NCI-H748 treated with DMSO at 0.1 percent for 48 hours (cell line): ENCODE measurements at places on chromosomes 16 and 17.

DNA sequence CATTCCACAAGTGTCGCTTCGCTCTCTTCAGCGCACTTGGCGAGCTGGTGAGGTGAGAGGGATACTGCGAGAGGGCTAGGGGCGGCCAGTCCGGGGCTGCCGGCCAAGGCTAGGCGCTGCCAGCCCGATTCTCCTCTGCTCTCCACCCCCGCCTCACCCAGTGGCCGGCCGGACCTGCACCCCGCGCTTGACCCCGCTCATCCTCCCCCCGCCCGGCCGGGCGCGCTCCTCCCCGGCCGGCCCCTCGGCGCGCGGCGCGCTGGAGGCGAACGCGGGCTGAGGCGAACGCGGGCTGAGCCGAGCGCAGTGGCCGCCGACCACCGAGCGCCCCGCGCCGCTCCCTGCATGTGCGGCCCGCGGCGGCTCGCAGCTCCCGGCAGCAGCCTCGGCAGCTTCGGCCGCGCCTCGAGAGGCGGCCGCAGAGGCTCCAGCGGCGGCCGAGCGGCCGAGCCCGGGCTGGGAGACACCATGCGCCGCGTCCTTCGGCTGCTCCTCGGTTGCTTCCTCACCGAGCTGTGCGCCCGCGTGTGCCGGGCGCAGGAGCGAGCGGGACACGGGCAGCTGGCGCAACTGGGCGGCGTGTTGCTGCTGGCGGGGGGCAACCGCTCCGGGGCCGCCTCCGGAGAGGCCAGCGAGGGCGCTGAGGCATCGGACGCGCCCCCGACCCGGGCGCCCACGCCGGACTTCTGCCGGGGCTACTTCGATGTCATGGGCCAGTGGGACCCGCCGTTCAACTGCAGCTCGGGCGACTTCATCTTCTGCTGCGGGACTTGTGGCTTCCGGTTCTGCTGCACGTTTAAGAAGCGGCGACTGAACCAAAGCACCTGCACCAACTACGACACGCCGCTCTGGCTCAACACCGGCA, at the start of gene SHISA9:
TSS of gene SHISA9 (plus strand) at position 2 of the 865 bp plus-strand sequence.
- DNase-seq = no peak

DNA sequence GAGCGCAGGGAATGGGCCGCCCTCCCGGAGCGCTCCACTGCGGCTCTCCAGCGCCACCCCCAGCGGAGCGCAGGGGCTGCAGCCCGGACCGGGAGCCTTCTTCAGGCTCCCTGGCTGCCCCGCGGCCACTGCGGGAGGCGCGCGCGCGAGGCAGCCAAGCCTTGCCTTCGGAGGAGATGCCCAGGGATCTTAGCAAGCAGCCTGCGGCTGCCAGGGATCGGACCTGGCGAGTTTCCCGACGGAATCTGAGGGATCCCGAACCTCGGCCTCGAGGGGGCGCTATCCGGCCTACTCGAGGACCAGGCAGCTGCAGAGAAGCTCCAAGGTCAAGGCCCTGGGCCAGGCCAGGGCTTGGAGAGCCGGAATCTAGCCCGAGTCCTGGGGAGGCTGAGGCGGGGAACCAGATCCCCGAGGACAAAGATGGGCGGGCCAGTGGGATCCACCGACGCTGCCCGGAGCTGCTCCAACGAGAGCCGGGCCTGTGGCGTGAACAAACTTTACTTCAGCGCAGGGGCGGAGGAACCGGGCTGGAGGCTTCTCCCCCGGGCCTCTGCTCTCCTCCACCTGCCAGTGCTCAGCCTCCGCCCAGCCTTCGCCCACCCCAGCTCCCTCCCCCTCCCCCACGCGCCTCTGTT, at the start of gene IRX6:
TSS of gene IRX6 (plus strand) at position 567 of the 635 bp plus-strand sequence. CDS start 889 bp downstream, outside the sequence.
- no peak for DNase-seq

DNA sequence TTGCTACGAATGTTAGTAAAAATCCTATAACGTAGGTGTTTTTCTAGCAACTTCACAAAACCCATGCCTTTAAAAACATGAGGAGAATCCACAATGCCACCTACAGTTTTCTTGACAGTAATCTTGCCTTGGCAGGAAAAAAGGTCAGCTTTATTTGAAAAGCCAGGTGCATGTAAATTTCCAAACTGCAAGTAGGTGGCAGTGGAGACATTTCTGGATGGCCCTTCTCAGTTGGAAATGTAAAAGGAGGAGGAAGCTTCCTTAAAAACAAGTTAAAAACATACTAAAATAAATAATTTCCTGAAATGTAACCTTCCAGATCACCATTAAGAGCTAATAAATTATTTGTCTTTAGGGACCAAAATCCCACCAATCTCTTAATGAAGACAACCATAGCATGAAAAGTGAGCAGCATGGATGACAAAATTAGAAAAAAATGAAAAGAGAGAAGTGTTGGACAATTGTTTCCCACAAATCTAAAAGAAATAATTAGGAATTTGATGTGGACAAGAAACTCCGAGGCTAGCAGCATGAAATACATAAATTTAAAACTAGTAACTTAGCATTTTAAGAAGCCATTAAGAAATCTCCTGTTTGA, 152.2 kb downstream of the SNX11 start:
- DNase-seq = peak; percentile 40

GRCh38 chr16:89145406-89146161, 26.0 kb upstream of the CDH15 start:
- DNase-seq = no peak

- DNase-seq = no peak
These were observed 34.8 kb downstream of the CPNE2 start for GRCh38 chr16:57127037-57127763.

GRCh38 chr16:69116256-69116875, 10.9 kb downstream of the HAS3 start:
- no peak for DNase-seq

GRCh38 chr16:80366023-80366422, 174.8 kb upstream of the DYNLRB2 start:
- no peak for DNase-seq

DNA sequence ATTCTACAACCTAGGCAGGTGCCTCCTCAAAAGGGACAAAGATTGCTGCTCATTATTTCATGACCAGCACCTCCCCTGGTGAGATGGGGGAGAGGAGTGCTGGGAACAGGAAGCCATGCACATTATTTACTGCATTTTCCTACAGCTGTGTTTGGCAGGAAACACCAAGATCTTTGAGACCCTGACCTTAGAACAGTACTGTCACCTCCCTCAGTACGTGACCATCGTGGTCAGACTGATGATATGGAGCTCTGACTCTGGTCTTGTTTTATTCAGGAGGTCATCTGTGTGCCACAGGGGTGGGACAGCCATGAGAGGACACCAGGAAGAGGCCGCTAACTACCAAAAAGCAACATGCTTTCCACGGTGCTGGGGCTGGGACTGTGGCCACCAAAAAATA, 37.4 kb downstream of the USP22 start:
- no peak for DNase-seq

- DNase-seq = no peak
These were observed 19.3 kb downstream of the FCSK start for GRCh38 chr16:70473446-70474319.

DNA sequence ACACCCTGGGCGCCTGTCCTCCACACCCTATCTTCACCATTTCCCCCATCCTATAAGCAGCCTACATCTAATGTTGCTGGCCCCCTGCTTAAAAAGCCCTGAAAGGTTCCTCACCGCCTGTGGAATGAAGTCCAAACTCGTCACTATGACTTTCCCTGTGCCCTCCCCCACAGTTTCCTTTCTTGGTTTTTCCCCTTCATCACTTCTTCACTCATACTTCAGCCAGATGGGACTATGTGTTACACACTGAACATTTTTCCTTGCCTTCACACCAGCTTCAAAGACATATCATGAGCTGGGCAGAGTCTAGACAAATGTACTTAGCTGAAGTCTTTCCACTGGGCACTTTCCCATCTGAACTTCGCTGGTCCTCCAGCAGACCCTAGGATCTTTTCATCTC, 1.5 kb upstream of the MARCHF10 start:
- DNase-seq = no peak

DNA sequence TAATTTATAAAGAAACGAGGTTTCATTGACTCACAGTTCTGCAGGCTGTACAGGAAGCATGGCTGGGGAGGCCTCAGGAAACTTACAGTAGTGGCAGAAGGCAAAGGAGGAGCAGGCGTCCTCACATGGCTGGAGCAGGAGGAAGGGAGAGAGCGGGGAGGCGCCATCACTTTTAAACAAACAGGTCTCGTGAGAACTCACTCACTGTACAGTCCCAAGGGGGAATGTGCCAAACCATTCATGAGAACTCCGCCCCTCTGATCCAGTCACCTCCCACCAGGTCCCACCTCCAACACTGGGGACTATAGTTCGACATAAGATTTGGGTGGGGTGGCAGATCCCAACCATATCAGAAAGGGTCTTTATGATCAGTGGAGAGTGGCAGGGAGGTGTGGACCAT, 392.4 kb upstream of the TNRC6C start:
- no peak for DNase-seq

- no peak for DNase-seq
These were observed 144.7 kb upstream of the CRHR1 start for GRCh38 chr17:45639297-45639849.

GRCh38 chr17:81528651-81529436, 667 bp downstream of the FSCN2 start:
- peak; percentile 53 for DNase-seq

- no peak for DNase-seq
These were observed 452.8 kb downstream of the SLC39A11 start for GRCh38 chr17:72639711-72640110.

DNA sequence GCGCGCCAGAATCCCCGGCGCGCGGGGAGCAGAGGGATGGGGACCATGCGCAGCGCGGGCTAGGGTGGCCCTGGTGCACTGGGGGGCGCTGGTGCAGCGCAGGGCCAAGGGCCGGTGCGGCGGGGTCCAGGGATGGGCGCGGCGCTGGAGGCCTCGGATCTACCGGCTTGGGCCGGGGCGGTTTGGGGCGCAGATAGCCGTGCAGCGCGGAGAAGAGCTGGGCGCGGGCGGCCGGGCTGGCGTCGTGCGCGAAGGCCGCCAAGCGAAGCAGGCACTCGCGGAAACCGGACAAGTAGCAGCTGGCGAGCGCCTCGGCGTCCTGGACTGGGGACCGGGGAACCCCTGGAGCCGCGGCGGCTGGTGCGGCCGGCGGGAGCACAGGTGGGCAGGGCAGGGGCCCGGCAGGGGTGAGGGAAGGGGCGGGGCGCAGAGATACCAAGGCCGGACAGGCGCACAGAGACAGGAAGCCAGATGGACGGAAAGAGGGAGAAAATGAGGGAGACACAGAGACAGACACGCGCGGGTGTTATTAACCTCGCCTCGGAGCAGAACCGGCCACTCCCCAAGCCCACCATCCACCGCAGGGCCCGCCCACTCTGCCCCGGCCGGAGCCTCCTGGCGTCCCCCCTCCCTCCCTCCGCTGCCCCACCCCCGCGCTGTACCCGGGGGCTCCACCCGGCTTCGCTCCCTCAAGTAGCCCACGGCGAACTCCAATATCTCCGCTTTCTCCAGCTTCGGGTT, 2.1 kb downstream of the HES7 start:
- DNase-seq = peak; percentile 85

DNA sequence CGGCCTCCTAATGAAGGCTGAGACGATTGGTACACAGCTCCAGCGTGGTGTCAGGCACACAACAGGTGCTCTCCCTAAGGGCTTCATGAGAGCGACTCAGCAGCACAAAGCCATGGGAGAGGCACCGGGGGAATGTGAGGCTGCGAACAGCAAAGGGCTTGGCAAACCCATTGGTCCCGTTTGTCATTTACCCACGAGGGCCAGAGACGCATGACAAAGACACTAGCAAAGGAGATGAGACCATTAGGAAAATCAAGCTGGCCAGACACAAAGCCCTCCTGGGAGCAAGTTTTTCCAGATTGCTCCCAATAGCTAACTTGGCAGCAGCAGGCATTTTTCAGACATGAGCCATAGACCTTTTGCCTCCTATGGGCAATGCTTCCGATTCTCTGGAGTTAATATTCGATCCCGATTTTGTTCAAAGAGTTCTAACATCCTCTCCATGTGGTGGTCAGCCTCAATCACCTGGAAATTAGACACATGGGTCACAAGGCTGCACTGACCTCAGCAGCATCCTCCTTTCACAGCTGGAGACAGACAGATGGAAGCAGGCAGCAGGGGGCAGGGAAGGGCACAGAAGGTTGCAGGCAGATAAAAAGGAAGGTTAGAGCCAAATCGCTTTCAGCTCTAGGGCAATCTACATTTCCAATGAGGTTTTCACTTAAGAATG, 38.2 kb downstream of the TK2 start:
- no peak for DNase-seq

GRCh38 chr17:36152639-36153120, 23.8 kb downstream of the TBC1D3B start:
- DNase-seq = no peak

DNA sequence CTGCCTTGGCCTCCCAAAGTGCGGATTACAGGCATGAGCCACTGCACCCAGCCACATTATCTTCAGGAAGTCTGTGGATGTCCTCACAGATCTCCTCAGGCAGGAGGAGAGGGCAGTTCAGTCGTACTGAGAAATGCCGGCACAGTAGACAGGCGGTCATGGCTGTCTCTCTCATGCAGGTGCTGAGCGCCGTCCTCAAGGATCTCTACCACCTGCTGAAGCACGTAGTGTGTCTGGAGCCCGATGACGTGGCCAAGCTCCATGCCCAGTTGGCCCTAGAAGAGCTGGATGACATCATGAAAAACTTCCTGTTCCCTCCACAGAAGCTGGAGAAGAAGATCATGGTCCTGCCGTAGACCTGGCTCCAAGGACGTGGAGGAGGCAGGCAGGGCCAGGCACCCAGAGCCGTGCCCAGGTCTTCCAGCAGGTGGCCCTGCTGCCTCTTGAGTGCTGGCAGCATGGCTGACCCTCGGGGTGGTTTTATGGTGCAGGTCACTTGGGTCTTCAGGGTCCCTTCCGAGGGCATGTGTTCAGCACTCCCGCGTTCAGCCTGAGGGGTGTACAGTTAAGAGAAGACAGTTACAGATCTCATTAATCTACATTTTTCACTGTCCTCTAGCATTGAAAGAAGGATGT, 22.0 kb upstream of the HAS3 start:
- DNase-seq = no peak

DNA sequence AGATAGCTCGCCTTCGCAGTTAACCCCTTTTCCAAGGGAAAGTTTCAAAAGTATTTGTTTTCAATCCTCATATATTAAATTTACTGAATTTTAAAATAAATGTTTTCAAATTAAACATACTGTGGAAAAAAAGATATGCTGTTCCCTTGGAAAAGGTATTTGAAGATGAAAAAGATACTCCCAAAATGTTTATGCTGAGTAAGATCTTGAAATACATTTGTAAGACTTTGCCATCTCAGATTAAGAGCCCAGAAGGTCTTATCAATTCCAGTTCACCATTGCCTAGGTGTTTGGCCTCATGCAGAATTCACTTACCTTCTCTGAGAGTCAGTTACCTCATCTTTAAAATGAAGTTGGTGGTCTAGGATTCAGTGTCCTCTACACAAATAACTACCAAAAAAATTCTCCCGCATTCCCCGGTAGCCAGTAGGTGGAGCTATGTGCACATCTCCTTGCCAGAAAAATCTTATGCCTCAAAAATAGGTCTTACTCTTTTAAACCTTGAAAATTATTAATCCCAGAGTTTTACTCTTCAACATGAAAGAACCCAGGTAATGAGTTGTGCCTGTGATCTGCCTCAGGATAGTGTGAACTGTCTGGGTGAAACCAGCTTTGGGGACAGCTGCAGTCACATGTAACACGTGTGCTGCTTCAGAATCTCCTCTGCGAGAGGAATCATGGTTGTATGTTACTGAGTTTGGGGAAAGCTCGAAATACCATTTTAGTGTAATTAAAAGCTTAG, 178.3 kb downstream of the MRTFB start:
- peak; percentile 1 for DNase-seq

- DNase-seq = no peak
These were observed 487 bp downstream of the SRL start for GRCh38 chr16:4241258-4241927.

GRCh38 chr17:51152766-51153209, 571 bp upstream of the NME1 start:
- peak; percentile 52 for DNase-seq
